ENCODE measurements at places on chromosomes 12 and 14.
A peak's percentile ranks its signal among the peaks of the same experiment; 100 is the strongest.

DNA sequence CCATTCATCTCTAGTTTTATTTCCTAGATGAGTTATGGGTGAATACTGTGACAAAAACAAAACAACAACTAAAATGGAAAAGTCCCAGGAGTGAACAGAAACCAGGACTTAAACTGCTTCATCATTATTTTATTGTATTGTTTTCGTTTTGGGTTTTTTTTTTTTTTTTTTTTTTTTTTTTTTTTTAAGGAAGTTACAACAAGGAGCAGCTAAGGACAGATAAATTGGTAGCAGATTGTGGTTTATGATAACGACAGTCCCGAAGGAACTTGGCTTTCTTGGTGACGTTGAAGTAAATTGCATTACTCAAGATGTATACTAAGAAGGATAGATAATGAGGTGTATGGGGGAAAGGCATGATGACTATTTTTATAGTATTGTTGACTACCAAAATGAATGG lies 866.3 kb downstream of the NRXN3 start:
- DNase-seq = no peak

DNA sequence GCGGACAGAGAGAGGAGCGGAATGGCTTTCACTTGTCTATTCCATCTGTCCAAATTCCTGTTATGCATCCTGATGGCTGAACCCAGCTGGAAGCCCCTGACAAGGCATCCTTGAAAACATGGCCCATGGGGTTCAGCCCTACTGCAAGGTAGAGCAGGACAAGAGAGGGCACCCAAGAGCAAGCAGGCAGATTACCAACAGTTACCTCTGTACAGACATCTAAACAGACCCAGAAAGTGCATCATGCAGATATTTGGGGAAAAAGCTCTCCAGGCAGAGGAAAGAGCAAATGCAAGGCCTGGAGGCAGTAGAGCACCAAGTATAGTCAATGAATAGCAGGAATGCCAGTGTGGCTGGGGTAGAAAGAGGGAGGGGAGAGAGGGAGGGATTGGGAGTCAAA lies 407.5 kb downstream of the PCNX1 start:
- DNase-seq = no peak

DNA sequence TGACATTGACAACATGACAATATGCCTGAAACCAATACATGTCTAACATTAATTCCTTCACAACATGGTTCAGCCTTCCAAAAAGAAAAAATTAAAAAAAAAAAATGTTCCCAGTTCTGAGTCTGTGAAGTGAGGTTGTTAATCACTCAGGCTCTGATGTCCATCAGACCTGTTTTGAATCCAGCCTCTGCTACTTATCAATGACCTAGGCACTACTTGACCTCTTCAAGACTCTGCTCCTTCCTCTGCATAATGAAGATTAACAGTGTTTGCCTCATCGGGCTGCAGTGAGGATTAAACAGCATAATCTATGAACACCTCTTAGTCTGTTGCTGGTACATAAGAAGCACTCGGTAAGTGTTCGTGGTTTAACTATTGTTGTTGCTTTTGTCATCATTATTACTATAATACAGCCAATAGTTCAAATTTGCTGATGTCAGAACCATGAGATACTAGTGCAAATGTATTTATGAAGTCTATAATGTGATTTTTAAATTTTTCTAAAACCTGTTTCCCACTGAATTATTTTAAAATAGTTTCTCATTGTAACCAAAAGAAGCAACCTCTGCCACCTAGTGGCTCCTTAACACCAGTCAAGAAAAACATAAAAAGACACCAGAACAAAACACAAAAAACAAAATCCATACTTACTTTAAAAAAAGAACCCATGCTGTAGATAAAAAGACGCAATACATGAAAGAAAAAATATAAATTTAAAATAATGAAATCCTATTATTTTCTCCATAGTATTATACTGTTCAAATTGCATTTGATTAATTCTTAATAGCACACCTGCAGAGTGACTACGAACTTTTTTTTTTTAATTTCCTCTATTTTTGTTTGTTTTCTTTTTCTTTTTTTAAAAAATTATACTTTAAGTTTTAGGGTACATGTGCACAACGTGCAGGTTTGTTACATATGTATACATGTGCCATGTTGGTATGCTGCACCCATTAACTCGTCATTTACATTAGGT lies 20.3 kb upstream of the TMX1 start:
- DNase-seq = no peak

DNA sequence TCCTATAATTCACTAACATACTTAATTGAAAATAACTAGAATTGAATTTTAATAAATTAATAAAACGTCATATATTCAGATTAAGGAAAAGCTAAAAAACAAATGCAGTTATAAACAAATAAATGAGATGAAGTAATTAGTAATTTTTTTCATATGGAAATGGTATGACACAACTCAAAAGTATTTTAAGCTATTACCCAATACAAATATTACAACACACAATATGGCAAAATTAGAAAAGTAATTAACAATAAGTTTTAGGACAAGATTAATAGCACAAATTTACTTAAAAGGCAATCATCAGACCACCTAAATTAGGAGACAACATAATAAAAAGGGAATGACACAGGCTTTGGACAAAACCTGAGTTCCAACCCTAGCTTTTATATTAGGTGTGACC lies 81.7 kb downstream of the EEA1 start:
- DNase-seq = no peak

- no peak for DNase-seq
Measured at GRCh38 chr14:85142982-85143381, 387.0 kb upstream of the FLRT2 start.

- DNase-seq = no peak
Measured at GRCh38 chr12:28536088-28536487, 345.8 kb downstream of the CCDC91 start.

GRCh38 chr12:57216014-57216911 lies at the start of gene NXPH4:
NXPH4 (plus strand) TSS chr12:57216794; CDS start chr12:57216970, 176 bp downstream.
- no peak for DNase-seq

DNA sequence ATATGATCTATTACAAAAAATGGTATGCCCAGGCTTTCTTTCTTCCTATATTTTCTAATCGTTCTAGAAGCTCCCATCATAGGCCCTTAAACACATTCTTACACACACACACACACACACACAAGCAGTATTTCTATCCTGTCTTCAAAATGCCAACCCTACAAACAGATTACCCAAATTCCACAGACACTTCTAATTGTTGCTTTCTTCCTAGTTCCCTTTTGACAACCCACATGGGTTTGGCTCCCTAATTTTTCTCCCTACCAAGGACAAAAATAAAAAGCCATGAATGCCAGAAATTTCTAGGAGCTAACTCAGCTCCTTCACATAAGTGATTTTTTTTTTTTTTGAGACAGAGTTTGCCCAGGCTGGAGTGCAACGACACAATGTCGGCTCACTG lies 60.3 kb upstream of the NTF3 start:
- no peak for DNase-seq

DNA sequence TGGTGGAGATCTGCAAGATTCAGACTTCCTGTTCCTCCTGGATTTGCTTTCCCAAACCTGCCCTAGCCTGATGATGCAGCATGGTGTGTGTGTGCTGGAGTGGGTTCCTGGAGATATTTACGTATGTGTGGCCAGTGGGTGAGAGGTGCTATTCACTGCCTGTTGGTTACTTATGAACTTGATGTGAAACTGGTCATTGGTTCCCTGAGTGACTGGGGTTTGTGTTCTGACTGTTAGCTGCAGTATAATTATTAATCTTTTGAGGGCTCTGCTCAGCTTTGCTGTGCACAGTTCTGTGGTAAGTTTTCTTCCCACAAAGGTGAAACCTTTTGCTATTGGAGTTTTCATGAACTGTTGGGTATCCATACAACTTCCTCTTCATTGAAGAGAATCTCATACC lies 541.8 kb upstream of the FBXO33 start:
- no peak for DNase-seq

GRCh38 chr12:132162508-132163031 lies 18.3 kb downstream of the NOC4L start:
- DNase-seq = peak; percentile 80

GRCh38 chr12:104583301-104583700 lies 126.6 kb downstream of the CHST11 start:
- no peak for DNase-seq

DNA sequence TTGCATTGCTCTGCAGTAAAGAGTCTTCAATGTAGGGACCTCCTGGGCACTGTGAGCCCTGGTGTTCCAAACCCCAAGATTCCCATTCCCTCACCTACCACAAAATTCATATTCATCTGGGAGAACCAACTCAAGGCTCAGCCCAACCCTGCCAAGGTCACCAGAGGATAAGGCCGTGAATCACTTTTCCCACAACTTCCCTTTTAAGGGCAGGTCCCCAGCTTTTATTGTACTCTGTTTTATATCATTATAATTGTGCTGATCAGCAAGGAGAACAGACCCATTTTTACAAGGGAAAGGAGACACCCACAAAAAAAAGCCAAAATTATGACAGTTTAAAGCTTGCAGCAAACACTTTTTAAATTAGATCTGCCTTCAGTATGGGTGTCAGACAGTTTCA lies 363.0 kb upstream of the FKBP4 start:
- DNase-seq = no peak

DNA sequence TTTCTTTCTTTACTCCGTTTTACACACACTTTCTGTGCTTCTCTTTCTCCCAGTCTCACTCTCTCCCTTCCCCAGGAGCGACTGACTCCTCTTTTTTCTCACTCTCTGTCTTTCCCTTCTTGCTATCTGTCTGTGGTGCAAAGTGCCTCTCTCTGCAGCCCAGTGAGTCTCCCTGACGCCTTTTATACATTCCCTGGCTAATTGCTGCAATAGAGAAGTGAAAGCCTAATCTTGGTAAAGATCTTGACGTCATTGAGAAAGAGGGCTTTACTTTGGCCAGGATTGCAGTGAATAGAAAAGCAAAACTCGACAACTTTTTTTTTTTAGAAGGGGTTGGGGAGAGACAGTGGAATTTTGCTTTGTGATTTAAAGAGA lies 706 bp upstream of the DIO2 start:
- no peak for DNase-seq

DNA sequence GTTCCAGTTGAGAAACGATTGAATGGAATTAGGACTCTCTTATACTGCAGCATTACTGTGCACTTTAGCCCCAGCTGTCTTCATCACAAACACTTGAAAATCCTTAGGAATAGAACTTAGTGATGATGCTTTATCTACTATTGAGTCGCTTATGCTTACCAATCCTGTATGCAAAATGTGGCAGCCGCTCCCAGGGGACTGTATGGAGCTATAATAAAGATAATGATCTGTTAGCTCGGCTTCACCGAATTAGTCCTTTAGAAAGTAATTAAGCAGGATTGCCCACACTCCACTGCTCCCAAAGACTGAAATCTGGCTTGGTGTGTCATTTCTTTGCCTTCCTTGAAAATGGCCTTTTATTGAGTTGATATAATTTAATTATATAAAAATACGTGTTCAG lies 10.6 kb downstream of the EML1 start:
- DNase-seq = no peak

DNA sequence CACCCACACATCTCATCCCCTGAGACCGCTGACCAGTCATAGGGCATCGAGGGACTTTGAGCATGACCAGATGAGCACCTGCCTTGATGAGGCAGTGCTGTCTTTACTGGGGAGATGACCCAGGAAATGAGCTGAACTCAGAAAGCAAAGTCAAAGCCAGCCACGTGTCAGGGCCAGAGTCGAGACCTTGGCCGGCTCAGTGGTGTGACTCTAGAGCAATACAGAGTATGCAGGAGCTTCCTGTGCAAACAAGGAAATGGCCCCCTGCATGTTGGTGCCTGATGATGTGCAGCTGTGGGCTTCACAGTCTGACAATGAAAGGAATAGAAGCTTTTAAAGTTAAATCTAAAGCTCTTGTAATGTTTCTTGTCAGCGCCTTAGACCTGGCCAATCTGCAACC lies 332.9 kb downstream of the PCNX1 start:
- DNase-seq = no peak

DNA sequence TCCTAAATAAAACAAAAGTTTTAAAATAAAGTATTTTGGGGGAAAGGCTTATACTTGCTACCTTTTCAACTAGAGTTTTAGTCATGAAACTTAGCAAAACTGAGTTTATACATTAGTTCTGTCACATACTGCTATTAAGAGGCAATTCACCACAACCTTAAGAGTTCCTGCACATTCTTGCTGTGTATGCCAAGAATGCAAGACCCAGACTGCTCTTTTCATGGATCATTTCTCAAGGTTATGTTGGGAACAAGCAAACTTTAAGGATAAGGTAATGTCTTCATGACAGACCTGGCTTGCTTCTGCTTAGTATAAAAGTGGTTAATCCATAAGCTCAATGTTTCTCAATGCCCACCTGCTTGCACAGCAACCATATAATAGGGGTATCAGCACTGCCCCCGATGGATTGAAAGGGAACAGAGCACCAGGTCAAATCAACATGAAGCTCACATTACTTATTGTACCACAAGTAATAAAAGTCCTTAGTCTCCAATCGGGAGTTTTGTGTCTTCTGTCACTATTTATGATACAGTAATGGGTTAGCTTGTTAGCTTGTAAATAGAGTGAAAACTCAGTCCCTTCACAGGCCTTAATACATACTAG lies 67.6 kb downstream of the KIF21A start:
- DNase-seq = no peak

DNA sequence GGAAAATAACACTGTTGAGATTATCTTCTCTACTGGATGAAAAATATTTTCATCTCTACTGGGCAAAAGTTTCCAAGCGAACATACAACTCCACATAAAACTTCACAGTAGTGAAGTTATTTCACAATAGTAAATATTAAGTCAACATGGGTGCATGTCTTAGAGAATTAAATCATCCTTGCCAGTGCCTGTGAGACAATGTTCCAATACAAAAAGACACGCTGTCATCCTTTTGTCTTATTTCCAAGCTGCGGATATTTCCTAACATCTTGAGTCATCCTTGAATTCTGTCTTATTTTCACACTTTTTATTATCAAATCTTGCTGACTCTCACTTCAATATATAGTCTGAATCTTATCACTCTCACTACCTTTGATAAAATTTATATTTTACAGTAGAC lies 142.9 kb upstream of the KITLG start:
- no peak for DNase-seq

DNA sequence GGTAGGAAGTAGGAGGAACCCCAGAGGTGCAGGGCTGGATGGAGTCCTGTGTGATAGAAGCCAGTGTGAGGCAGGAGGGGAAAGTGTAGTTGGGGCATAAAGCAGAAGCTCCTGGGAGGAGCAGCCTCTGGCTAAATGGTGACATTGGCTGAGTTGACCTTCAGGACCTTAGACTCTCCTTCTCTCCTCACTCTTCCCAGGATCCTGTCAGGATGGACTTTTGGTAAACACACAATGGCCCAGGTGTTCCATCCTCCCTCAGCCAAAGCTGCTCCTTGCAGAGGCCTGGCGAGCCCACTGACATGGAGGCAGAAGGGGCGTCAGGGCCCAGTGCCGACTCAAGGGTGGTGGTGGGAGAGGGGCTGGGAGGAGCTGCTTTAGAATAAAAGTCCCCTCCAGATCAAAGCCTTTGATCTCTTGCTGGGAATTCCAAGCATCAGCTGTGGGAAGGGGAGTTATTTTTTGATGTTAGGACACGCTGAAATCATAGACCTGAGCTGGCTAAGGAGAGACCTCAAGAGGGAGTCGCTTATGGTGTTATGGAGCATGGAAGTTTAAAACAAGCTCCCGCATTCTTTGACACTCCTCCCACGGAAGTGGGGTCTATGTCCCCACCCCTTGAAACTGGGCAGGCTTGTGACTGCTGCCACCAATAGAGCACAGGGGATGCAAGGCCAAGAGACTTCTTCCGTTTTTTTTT lies 44.1 kb downstream of the SMIM41 start:
- peak; percentile 42 for DNase-seq
